GM23248 (cell line): ENCODE measurements at places on chromosomes 4 and X. TPM values are rescaled to one million over a fixed set of nuclear protein-coding genes. Genes with fewer than 3 reads are reported as not detected.
A peak's percentile ranks its signal among the peaks of the same experiment; 100 is the strongest.

DNA sequence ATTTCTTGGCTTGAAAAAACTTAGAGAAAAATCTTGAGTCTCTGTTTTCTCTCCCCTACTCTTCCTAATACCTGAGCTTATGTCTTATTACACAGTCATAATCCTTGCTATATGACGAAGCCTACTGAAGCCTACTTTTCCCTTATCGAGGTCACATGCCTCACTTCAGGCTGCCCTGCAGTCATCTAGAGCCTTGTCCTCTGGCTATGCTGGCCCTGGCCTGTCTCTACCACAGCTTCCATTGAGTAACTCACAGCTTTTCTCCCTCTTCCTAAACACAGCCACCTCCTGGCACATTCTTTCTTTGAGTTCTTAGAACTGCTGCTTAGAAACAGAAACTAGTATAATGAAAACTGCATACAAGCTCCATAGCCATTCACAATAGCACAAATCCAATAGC is 1698.3 kb downstream of the STIM2 start:
- peaks cover 17% of the 10 kb centered on the region; the same call in 1 of the 2 replicates for H3K4me1 ChIP-seq
- no peak overlapping the region for H3K27ac ChIP-seq
- H3K36me3 ChIP-seq: no peaks in the 10 kb centered on the region
- peak; percentile 31 for DNase-seq
- H3K4me3 ChIP-seq: no peak overlapping the region

DNA sequence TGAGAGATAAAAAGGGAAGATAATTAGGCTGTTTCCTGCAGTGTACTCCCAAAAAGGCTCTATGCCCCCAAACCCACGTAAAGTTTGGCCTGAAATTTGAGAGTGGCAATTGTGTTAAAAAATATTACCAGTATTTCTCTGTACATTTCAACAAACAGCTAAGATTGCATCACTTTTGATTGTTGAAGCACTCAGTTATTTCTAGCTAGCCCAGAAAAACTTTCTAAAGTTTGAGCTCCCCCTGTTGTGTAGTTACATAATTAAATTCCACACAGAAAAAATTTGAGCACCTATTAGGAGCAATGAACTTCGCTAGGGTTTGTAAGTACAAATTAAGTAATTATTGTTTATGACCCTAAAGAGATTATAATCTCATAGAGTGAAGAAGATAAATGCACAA is 109.4 kb downstream of the DLG3 start:
- H3K4me3 ChIP-seq: peak overlapping the region; percentile 59
- no peaks in the 10 kb centered on the region for H3K36me3 ChIP-seq
- peak; percentile 56 for DNase-seq
- H3K27me3 ChIP-seq: no peaks in the 10 kb centered on the region

- H3K27ac ChIP-seq: no peak overlapping the region
- H3K27me3 ChIP-seq: no peaks in the 10 kb centered on the region
- H3K36me3 ChIP-seq: no peaks in the 10 kb centered on the region
- DNase-seq: peak; percentile 47
- no peaks in the 10 kb centered on the region for H3K4me1 ChIP-seq
Observed at GRCh38 chrX:17376431-17377077, 1.6 kb downstream of the NHS start.

- H3K4me3 ChIP-seq: no peak overlapping the region
- no peaks in the 10 kb centered on the region for H3K27me3 ChIP-seq
- no peaks in the 10 kb centered on the region for H3K4me1 ChIP-seq
- no peaks in the 10 kb centered on the region for H3K36me3 ChIP-seq
- DNase-seq: no peak
Observed at GRCh38 chr4:162891788-162892707, 274.6 kb downstream of the NAF1 start.

DNA sequence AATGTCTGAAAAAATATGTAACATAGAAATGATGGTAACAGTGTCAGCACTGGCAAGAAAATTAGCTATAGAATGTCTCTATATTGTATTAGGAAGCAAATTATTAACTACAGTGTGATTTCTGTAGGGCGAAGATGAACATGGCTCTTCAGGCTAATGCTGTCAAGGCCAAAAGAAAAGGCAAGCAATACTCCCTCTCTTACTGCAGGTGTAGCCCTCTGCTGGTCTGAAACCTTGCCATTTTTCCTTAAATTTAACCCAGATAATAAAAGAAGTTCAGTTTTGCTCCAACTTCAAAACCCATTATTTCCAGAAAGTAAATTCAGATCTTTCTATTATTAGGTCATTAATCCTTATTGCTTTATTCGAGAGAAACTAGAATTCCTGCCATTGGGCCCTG is 215.9 kb downstream of the LRBA start:
- no peaks in the 10 kb centered on the region for H3K36me3 ChIP-seq
- H3K27ac ChIP-seq: no peak overlapping the region
- no peaks in the 10 kb centered on the region for H3K27me3 ChIP-seq

DNA sequence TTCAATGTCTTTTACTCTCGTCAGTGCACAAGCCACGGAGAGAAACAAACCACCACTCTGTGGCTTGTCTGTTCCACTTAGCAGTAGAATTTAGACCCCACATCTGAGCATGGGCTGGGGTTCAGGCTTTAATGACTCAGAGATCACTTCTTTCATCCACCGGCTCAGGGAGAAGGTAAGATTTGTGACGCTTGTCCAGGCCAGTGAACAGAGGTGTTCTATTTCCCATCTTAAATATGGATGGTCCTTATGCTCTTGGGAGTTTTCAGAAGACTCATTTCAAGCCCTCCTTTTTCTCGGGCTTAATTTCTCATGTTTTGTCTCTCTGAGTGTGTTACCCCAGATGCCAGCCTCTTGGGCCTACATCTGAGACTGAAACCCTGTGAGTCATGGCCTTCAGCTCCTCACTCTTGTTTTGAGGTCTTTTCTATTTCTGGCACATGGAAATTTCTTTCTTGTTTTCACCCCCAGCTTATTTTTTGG is 127.4 kb upstream of the SFRP2 start:
- H3K4me3 ChIP-seq: no peak overlapping the region
- no peaks in the 10 kb centered on the region for H3K36me3 ChIP-seq

DNA sequence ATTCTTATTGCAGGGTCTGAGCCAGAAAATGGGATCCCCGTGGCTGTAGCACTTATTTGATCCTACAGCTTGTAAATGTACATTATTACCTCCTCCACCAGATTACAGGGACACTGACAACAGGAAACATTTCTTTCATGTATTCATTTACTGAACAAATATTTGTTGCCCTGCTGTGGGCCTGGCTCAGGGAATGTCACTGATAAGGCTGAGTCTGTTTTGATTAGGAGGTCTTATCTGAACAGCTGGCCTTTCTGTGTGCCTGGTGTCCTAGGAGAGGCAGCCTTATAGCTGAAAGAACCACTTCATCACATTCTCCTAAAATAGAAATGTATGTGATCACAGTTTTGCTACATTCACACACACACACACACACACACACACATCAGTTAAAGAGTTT is 45.5 kb upstream of the PROM1 start:
- no peak overlapping the region for H3K27ac ChIP-seq
- no peaks in the 10 kb centered on the region for H3K4me1 ChIP-seq
- no peaks in the 10 kb centered on the region for H3K36me3 ChIP-seq

GRCh38 chr4:182205306-182205705 is 37.9 kb upstream of the TENM3 start:
- peaks cover 4% of the 10 kb centered on the region; the same call in 1 of the 2 replicates for H3K4me1 ChIP-seq
- no peak overlapping the region for H3K4me3 ChIP-seq
- no peaks in the 10 kb centered on the region for H3K36me3 ChIP-seq
- no peaks in the 10 kb centered on the region for H3K27me3 ChIP-seq
- no peak for DNase-seq
- no peak overlapping the region for H3K27ac ChIP-seq

- no peak overlapping the region for H3K27ac ChIP-seq
- H3K27me3 ChIP-seq: no peaks in the 10 kb centered on the region; the same call in 1 of the 2 replicates
- no peak for DNase-seq
- no peaks in the 10 kb centered on the region for H3K4me1 ChIP-seq
Observed at GRCh38 chr4:163217505-163217904, 50.8 kb upstream of the NAF1 start.

DNA sequence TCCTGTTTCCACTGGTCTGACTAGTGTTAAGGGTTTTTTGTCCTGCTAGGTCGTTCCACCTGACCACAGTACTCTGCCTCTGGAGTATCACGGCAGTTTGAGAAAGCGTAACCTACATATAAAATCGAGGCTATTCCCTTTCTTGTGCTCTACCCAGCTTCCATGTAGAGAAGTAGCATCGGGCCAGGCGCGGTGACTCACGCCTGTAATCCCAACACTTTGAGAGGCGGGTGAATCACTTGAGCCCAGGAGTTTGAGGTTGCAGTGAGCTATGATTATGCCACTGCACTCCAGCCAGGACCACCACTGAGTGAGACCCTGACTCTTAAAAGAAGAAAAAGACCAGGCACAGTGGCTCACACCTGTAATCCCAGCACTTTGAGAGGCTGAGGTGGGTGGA is 7.5 kb downstream of the PPEF1 start:
- no peak overlapping the region for H3K4me3 ChIP-seq
- no peak overlapping the region for H3K27ac ChIP-seq
- H3K27me3 ChIP-seq: no peaks in the 10 kb centered on the region

DNA sequence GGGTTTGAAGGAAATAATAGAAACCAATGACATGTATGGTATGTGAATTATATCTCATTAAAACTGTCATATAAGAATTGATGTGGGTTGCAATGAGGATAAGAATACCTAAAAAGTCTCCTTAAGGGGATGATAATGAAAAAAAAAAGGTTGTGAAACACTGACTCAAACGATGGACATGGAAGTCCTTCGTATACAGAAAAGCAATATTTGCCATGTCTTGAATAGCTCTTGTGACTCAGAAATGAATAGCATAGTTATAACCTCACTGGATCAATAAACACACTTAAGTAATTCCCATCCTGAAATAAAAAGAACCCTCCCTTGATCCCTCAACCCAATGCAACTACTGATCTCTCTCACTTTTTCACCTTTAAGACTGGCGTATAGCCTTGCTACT is 89.7 kb downstream of the OPHN1 start:
- H3K4me3 ChIP-seq: no peak overlapping the region
- no peaks in the 10 kb centered on the region for H3K4me1 ChIP-seq
- no peak for DNase-seq
- no peaks in the 10 kb centered on the region for H3K27me3 ChIP-seq

DNA sequence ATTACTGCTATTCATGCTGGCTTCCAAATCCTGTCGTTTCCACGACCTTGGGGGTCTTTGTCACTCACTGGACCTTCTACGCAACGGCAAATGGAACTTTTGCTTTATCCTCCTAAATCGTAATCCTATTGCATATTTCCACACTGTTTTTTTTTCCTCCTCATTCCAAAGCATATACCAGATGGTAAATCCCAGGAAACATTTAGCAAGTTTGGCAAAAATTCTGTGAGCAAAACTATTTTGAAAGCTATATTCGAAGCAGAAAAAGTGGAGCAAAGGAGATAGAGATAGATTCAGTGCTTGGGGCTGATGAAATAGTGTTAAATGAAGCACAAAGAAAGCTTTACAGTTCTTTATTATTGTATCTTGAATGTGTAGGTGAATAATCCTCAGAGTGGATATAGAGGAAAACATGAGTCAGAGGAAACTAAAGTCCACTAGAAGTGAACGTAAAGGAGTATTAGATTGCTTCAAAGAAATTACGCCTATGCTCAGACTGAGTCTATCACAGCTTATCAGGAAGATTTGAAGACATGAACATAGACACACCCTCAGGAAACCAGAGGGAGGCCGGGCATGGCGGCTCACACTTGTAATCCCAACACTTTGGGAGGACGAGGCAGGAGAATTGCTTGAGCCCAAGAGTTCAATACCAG is 50.2 kb upstream of the FAM9A start:
- DNase-seq: no peak
- H3K4me1 ChIP-seq: peaks cover 28% of the 10 kb centered on the region
- H3K27ac ChIP-seq: no peak overlapping the region
- H3K27me3 ChIP-seq: no peaks in the 10 kb centered on the region
- H3K36me3 ChIP-seq: no peaks in the 10 kb centered on the region

DNA sequence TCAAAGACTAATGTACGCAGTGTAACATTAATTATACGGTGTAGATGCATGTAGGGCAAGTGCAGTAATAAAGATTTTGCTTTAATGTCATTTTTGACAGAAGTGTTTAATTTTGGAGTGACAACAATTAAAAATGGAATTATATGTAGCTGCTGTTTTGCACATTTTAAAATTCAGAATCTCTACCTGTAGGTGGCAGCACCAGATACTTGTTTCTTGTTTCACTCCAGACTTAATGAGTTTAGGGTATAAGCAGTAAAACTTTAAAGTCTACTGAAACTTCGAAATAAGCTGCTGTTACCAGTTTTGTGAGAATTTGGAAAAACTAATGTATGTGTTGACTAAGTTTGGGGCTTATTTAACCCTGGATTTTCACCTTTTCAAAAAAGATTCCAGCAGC is 144.9 kb downstream of the POLA1 start:
- no peaks in the 10 kb centered on the region for H3K27me3 ChIP-seq
- H3K36me3 ChIP-seq: no peaks in the 10 kb centered on the region
- no peaks in the 10 kb centered on the region for H3K4me1 ChIP-seq

- H3K36me3 ChIP-seq: 0 out of 2 replicates have a peak, but pooled peaks cover 3% of the 10 kb centered on the region
- no peak overlapping the region for H3K27ac ChIP-seq
- H3K4me1 ChIP-seq: no peaks in the 10 kb centered on the region
- no peak overlapping the region for H3K4me3 ChIP-seq
Observed at GRCh38 chr4:79996851-79997250, 76.2 kb downstream of the ANTXR2 start.

GRCh38 chrX:135009057-135009610 is 13.2 kb downstream of the RTL8B start:
- H3K27ac ChIP-seq: no peak overlapping the region
- H3K4me3 ChIP-seq: no peak overlapping the region
- H3K27me3 ChIP-seq: no peaks in the 10 kb centered on the region
- no peak for DNase-seq
- H3K4me1 ChIP-seq: no peaks in the 10 kb centered on the region

DNA sequence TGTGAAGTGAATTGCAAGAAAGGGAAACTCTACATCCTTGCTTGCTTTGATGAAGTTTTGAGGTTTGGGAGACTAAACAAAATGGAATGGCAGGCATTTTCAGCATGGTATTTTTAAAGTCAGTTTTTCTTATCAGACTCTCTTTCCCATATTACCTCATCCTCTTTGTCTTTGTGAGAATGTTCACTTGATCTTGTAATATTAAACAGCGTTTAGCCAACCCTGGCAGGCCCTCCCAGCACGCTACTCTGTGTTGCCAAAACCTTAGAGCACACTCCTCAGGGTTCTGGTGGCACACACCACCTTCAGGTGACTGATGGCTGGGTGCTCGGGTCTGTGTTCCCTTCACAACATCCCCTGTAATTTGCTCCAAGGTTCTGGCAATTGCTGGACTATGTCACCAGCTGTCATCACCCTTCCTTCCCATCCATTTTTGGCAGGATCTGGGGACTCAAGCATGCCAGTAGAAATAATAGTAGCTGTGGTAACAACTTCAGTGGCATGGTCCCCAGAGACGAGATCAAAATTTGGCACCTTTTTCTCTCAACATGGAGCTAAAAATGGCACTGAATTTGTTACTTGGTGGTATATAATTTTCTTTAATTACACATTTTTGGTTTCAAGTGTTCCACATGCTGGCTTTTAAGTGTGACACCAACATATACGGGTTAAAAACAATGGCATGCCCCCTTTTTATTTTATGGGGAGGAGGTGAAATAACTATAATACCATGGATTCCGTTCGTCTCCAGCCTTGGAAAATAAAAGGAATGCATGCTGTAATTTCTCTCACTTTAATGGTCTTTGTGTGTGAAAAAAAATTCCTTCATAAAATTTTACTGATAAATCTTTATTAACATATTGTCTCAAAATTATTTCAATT is 273.1 kb downstream of the DCTD start:
- H3K4me3 ChIP-seq: 0 out of 2 replicates have a peak overlapping the region, but pooled peaks have one; percentile 2
- peaks cover 17% of the 10 kb centered on the region; the same call in 1 of the 2 replicates for H3K4me1 ChIP-seq
- H3K27ac ChIP-seq: peak overlapping the region; percentile 48
- H3K36me3 ChIP-seq: no peaks in the 10 kb centered on the region
- 0 out of 2 replicates have a peak, but pooled peaks cover 4% of the 10 kb centered on the region for H3K27me3 ChIP-seq

The NR0B1 gene
- total RNA-seq: not detected in 2 replicates

The COL4A5 gene
- total RNA-seq: 13.2 and 14.4 TPM in 2 replicates

The PAGE2B gene
- not detected in 2 replicates for total RNA-seq

The IL3RA gene
- total RNA-seq: not detected in 2 replicates

The KDR gene
- total RNA-seq: under 0.01 TPM in 1 of 2 replicates, not detected in the other

The HSFX1 gene
- 0.25 and 0.65 TPM in 2 replicates for total RNA-seq

The MBTPS2 gene
- total RNA-seq: 9.2 and 11.7 TPM in 2 replicates
